ENCODE measurements at places on chromosomes 2 and 18.

GRCh38 chr2:143754742-143755141, 625.5 kb downstream of the ARHGAP15 start:
- DNase-seq: no peak

DNA sequence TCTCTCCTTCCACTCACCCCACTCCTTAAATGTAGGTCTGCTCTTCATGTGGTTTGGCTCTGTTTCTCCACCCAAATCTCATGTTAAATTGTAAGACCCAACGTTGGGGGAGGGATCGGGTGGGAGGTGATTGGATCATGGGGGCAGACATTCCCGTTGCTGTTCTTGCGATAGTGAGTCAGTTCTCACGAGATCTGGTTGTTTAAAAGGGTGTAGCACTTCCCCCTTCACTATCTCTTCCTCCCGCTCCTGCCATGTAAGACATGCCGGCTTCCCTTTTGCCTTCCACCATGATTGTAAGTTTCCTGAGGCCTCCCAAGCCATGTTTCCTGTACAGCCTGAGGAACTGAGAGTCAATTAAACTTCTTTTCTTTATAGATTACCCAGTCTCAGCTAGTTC, 1044.5 kb upstream of the POU3F3 start:
- no peak for DNase-seq

DNA sequence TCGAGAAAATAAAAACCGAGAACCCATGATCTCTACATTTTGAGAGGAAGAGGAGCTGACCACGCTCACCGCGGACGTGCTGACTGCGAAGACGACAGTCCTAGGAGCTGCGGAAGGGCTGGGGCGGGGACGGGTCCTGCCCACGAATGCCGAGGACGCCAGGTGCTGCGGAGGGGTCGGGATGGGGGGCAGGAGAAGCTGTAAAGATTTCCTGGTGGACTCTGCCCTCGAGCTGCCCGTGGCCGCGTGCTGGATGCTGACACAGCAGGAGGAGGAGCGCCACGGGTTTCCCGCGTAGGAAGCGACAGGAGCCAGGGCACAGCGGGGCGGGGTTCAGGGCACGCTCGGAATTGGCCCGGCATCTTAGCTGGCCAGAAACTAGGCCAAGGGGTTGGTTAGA, 22.2 kb downstream of the ZSCAN30 start:
- DNase-seq: no peak

- DNase-seq: no peak
Measured at GRCh38 chr2:240111253-240111652, 24.9 kb downstream of the COPS9 start.

- DNase-seq: no peak
Measured at GRCh38 chr18:62610351-62610700, 87.5 kb downstream of the ZCCHC2 start.

- no peak for DNase-seq
Measured at GRCh38 chr2:72117029-72117428, 30.6 kb downstream of the CYP26B1 start.

DNA sequence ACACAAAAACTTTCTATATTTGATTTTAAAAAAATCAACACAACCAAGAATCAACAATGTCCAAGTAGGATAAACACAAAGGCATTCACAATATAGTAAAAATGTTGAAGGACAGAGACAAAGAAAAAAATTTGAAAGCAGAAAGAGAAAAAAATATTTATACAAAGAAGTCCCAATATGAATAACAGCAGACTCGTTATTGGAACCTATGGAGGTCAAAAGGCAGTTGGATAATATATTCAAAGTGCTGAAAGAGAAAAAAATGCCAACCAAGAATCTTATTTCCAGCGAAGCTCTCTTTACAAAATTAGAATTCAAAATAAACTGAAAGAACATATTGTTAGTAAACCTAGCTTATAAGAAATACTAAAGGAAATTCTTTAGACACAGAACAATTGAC, 859.5 kb downstream of the LRP1B start:
- DNase-seq: no peak

- DNase-seq: no peak
Measured at GRCh38 chr2:111176867-111177266, 56.2 kb downstream of the BCL2L11 start.

DNA sequence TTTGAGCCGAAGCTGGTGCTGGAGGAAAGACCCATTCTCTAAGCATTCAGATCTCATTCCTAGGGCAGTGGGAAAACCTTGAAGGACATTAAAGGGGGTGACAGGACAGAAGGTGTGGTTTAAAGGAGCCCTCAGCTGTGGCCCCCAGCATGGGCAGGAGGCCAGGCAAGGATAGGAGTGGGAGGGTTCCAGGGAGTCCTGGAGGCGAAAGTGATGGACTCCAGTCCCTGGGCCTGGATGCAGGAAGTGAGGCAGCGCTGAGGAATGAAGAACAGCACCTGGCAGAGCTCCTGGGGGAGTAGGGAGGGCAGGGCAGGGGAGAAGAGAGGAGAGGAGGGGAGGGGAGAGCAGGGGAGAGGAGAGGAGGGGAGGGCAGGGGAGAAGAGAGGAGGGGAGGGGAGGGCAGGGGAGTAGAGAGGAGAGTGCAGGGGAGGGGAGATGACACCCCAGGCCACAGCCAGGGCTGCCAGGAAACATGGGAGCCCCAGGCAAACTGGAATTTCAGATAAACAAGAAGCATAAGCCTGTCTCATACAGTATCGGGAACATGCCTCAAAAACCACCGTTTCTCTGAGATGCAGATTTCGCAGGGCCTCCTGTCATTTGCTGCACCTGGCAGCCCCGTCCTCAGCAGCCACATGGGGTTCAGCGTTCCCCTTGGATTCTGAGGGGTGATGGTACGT, 5.7 kb downstream of the RAMP1 start:
- no peak for DNase-seq

DNA sequence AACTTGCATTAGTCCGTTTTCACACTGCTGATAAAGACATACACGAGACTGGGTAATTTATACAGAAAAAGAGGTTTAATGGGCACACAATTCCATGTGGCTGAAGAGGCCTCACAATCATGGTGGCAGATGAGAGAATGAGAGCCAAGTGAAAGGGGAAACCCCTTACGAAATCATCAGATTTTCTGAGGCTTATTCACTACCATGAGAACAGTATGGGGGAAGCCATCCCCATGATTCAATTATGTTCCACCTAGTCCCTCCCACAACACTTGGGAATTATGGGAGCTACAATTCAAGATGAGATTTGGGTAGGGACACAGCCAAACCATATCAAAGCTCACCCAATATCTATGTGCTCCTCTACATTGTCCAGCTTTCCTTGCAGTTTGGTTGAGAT, 16.0 kb upstream of the SERPINE2 start:
- DNase-seq: no peak

GRCh38 chr2:136118819-136119716, 1.1 kb upstream of the CXCR4 start:
- no peak for DNase-seq

DNA sequence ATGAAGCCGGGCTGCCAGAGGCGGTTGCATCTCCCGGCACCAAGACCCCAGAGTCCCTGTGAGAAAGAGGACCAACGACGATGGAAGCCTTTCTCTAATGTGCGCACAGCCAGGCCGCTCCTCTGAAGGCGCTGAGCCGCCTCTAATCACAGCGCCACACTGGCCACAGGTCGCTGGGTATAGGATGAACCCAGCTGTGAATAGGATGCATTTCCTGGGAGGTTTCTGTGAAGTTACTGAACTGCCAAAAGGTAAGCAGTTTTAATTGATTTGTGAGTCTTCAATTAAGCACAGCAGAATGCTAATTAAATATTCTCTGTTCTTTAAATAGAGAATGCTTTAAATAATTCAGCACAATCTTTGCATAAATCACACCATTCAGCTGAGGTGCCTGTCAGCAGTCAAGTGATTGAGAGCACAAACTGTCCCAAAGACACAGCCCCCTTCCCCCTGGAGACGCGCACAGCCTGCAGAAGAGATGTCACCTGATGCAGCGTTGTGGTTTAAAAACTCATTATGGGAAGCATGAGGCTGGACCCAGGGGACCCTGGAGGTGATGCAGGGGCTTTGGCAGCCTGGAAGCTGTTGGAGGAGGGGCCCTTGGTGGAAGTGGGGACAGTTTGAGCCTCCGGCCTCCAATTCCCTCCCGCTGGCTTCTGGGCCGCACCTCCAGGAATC, 98.1 kb downstream of the RTP5 start:
- DNase-seq: no peak

- DNase-seq: no peak
Measured at GRCh38 chr2:184554736-184555135, 43.6 kb upstream of the ZNF804A start.

GRCh38 chr2:128347171-128347558, 28.5 kb upstream of the HS6ST1 start:
- no peak for DNase-seq

All from activated CD4-positive, alpha-beta T cell treated with anti-CD3 and anti-CD28 coated beads for 24 hours (primary cell).